Kidney (tissue), 22 donors: ENCODE measurements at places on chromosomes 16 and 17. TPM values are rescaled to one million over a fixed set of nuclear protein-coding genes. Genes with fewer than 3 reads are reported as not detected.

DNA sequence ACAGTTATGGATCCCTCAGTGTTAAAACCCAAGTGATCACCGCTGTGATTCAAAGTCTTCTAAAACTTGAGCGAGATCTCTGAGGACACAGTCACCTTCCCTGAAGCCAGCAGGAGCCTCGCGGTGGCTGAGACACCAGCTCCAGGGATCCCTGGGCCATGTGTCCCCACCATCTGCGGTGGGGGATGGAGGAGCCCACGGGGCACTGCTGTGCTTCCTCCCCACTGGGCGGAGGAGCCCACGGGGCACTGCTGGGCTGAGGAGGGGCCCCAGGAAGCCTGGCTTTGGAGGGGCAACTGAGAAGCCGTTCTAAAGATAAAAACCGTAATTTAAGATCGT lies 65.7 kb upstream of the METRNL start:
- no peak for DNase-seq

ITGA2B gene
- total RNA-seq = 1.7 TPM

DNA sequence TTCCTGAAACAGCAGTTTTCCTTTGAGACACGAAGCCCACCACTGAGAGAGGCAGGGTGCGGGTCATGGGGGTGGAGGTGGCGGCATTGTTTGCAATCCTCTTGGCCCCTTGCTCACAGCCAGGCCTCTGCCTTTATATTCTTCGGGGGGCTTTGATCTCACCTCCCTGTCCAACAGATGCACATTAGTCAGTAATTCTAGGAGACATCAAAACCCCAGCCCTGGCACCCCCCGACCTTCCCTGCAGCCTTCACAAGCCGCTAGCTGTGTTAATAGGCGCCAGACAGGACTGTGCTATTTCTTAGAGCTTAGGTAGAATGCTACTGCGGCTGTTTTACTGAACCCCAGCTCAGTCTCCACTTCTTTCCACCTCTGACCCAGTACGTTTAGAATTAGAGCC lies 212.6 kb downstream of the RBFOX1 start:
- peak; percentile 71 for DNase-seq

DNA sequence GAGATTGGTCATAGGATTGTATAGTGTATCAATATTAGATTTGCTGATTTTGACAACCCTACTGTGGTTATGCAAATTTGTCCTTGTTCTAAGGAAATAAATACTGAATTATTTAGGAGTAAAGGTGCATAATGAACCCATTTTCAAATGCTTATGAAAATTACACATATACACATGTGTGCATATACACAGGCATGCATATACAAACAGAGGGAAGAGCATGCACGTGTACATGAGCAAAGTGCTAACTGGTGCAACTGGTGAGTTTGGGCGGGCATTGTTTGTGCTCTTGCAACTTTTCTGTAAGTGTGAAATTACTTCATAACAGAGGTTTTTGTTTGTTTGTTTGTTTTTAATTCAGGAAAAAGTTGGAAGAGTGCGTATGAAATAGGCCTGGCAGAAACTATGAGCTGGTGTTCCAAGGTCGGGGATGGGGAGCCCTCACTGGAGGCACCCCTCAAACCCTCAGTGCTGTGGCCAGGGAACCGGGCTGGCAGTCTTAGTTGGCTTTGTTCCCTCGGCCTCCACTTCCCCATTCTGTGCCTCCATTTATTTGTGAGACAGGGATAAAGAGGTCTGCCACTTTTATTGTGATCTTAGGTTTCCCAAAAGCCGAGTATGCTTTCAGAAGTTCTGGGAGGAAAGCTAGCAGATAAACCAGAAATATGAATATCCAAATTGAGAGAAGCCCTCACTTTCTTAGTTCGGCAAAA lies 5.8 kb downstream of the DEXI start:
- no peak for DNase-seq

MYH2 gene
- not detected for total RNA-seq

ZSCAN10 gene
- total RNA-seq = not detected

DNA sequence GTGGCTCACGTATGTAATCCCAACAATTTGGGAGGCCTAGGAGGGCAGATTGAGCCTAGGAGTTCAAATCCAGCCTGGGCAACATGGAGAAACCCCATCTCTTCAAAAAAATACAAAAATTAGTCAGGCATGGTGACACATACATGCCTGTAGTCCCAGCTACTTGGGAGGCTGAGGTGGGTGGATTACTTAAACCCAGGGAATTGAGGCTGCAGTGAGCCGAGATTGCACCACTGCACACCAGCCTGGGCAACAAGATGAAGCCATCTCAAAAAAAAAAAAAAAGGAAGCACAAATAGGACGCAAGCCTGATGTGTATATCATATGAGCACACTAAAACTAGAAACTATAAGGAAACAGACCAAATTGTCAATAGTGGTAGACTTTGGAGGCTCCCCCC lies 17.1 kb upstream of the FLCN start:
- no peak for DNase-seq

- no peak for DNase-seq
Observed at GRCh38 chr17:530851-531250, 178.2 kb upstream of the RPH3AL start.

KRT12 gene
- not detected for total RNA-seq

MARCHF10 gene
- 0.66 TPM for total RNA-seq

ACSF3 gene
- total RNA-seq = 33.2 TPM

GRCh38 chr17:49875685-49876084 lies 27.8 kb upstream of the TAC4 start:
- DNase-seq = peak; percentile 45

DNA sequence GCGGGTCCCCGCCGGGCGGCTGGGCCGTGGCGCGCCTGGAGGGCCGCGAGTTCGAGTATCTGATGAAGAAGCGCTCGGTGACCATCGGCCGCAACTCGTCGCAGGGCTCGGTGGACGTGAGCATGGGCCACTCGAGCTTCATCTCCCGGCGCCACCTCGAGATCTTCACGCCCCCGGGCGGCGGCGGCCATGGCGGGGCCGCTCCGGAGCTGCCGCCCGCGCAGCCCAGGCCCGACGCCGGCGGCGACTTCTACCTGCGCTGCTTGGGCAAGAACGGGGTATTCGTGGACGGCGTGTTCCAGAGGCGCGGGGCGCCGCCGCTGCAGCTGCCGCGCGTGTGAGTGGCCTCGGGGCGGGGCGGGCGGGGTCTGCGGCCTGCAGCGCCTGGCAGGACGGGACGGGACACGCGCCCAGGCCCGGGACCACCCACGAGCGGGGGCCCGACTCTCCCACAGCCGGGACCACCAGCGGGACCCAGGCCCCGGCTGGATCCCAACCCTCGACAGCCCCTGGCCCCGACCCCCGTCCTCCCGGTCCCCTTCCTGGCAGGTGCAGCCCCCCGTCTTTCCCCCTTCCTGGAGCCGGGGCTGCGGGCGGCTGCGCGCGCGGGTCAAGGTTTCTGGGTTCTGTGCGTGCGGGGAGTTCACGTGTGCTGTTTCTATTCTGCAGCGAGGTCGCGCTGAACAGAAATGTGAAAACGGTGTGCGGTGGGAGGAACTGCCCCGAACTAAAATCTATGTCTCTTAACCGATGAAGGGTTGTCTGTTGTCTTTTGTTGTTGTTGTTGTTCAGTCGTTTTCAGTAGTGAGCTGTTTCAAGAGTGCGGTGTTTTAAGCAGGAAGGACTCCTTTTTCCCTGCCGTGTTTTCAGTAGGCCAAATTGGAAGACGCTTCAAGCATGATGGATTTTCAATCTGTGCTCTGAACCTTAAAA lies 705 bp downstream of the FOXK2 start:
- DNase-seq = peak; percentile 80

- no peak for DNase-seq
Observed at GRCh38 chr17:72401883-72402726, 281.3 kb downstream of the SOX9 start.

GRCh38 chr16:55102531-55102930 lies 171.9 kb downstream of the IRX5 start:
- DNase-seq = no peak

DNA sequence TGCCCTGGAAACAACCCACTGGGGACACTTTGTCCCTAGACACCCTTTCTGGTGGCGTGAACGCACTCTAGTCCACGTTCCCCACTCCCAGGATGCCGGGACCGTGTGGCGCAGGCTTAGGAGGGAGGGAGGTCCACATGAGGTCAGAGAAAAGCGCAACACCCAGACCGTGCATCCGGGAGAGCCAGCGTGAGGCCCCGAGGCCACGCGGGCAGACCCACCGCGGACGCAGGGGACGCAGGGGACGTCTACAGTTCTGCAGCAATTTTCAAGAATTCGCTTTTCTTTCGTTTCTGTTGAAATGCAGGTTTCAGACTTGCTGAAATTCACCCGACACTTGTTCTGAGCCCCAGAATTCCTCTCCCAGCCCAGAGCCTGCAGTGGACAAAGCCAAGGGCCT lies 4.7 kb downstream of the RFNG start:
- DNase-seq = no peak

DNA sequence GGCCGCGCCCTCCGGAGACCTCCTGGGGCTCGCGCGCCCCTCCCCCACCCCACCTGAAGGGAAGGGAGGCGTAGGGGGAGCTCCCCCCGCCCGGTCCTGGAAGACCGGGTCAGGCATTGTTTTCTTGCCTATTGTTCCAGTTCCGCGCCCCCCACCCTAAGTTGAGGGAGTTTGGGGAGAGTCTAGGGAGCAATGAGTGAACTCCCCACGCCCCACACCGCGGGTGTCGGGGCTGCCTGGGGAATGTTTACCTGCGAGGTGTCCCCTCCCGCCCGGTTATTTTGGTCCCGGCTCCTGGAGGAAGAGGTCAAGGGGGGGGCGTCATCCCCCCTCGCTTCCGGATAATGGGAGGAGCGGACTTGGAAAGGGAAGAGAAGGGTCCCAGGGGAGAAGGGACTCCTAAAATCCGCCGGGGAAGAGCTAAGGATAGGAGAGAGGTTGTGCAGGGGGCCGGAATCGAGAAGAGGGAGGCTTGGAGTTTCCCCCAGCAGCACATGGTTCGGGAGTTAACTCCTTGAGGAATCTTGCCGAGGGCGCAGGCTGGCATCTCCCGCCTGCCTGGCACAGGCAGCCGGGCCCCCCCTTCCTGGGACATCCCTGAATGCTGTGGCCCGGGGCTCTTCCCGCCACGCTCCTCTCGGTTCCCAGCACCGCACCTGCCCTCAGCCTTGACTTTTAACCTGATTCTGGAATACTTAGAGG lies 881 bp downstream of the MLLT6 start:
- DNase-seq = peak; percentile 82

RAB37 gene
- 5.6 TPM for total RNA-seq

GRCh38 chr16:12286964-12287363 lies 310.4 kb downstream of the SNX29 start:
- no peak for DNase-seq

- DNase-seq = no peak
Observed at GRCh38 chr17:54916721-54917120, 16.1 kb downstream of the TOM1L1 start.

DNA sequence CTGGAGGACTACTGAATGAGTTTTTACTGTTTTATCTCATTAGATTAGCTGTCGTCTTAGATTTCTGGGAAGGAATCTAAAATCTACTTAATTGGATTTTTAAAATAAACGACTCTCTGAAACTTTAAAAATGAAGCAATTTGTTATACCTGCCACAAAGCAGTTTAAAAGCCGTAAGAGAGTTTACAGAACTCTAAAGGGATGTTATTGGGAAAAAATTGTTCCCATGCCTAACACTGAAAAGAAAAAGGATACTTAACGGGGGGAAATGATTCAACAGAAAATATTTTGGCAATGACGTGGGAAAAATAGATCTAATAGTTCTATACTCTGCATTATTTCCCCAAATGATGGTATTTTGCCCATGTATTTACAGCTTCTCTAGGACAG lies 27.0 kb downstream of the ARHGAP17 start:
- no peak for DNase-seq

- DNase-seq = no peak
Observed at GRCh38 chr16:17367923-17368322, 102.8 kb downstream of the XYLT1 start.

CDYL2 gene
- total RNA-seq = 27.3 TPM
